ENCODE measurements at places on chromosomes 13 and 19. TPM values are rescaled to one million over a fixed set of nuclear protein-coding genes. Genes with fewer than 3 reads are reported as not detected.

ZNF568 gene
- polyA plus RNA-seq: 0.05 TPM

SIX5 gene
- polyA plus RNA-seq: 10.2 TPM

KIR2DL3 gene
- not detected for polyA plus RNA-seq

C19orf85 gene
- not detected for polyA plus RNA-seq

BEST2 gene
- polyA plus RNA-seq: not detected

GRCh38 chr13:95296326-95296925 is 4.8 kb downstream of the ABCC4 start:
- no peak for DNase-seq

DNA sequence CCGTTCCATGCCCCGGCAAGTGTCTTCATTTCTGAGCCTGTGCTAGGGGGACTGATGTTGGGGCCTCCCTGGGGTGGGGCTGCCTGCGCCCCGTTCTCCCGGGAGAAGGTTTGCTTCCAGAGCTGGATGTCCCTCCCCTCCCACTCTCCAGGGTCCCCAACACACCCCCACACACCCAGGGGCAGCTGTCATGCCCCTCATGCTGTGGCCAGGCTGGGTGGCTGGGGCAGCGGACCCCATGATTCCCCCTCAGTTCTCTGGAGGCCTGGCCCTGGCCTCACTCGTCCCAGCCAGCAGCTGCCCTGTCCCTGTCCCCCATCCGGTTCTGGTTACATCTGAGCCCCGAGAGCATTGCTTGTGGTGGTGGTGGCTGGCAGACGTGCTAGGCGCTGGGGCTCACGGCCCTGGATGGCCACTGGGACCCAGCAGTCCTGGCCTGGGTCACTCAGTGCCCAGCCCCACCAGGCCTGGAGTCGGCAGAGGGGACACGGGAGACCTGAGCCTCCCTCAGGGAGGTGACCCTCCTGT is 184.8 kb downstream of the KDM4B start:
- no peak for DNase-seq

DNA sequence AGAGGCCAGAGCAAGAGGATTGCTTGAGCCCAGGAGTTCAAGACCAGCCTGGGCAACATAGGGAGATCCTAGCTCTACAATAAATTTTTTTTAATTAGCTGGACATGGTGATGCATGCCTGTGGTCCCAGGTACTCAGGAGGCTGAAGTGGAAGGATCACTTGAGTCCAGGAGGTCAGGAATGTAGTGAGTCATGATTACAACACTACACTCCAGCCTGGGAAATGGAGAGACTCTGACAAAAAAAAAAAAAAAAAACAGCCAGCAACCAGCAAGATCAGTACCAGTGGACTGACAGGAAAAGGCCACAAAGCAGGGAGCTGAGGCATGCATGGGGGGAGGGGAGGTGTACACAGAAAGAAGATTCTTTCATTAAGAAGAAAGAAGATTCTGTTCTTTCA is 52.7 kb upstream of the RFXAP start:
- DNase-seq: no peak

GRCh38 chr19:2138061-2138728 is 13.2 kb downstream of the AP3D1 start:
- DNase-seq: no peak

- no peak for DNase-seq
Observed at GRCh38 chr13:113542751-113543424, 41.7 kb upstream of the TFDP1 start.
